ENCODE measurements at places on chromosomes 7 and 10.

- no peak for DNase-seq
Observed at GRCh38 chr7:123769371-123769770, 20.6 kb upstream of the WASL start.

- no peak for DNase-seq
Observed at GRCh38 chr10:61898435-61898778, 3.1 kb upstream of the ARID5B start.

DNA sequence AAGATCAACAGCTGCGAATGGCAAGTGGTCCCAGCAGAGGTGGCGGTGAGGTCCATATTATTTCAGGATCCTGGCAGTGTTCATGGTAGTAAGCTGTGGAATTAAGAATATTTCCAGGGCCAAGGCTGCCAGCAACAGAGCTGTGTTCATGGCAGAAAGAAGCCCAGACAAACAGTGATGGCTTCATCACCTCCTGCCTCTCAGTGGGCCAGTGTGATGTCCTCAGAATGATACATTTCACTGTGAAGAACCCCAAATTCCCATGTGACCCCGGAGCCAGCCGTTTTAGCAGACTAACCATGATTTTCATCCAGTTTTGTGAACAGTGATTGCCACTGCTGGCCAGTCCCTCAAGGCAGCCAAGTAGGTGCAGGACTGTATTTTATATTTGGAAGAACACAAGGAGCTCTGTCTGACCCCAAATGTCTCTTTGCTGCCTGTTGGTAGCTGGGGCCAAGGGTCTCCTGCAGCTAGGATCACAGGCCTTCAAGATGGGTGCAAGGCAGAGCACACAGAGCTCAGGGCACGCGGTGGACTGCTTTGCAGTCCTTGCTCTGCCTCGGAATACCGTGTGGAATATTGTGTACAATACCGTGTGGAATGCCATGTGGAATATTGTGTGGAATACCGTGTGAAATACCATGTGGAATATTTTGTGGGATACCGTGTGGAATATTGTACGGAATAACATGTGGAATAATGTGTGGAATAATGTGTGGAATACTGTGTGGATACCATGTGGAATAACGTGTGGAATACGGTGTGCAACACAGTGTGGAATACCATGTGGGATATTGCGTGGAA lies 132.3 kb upstream of the CHST15 start:
- no peak for DNase-seq

GRCh38 chr7:2037808-2038522 lies 194.8 kb downstream of the MAD1L1 start:
- no peak for DNase-seq

DNA sequence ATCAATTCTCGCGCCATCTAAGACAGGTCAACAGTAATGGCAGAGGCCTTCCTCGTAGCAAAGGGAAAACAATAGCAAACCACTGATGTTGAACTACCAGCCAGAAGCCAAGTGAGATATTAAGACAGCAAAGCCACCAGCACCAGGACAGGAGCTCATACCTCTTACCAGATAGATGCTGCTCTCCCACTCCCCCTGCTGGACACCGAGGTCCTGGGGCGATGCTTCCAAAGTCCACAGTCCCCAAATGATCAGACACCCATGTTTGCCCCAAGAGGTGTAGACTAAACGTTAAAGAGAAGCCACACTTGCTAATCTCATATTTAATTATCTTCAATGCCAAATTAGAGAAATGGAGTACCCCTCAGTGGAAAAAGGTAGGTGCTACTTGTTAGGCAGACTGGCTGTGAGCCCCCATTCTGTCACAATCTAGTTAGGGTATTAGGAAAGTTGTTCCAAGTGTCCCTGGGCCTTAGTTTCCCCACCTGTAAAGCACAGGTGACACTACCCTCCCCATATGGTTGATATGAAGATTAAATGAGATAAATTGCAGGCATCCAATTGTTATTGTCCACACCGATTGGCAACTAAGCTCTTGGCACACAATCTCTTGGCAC lies 39.9 kb downstream of the TOMM7 start:
- DNase-seq = no peak

- no peak for DNase-seq
Observed at GRCh38 chr7:30633223-30633622, 38.5 kb downstream of the GARS1 start.

DNA sequence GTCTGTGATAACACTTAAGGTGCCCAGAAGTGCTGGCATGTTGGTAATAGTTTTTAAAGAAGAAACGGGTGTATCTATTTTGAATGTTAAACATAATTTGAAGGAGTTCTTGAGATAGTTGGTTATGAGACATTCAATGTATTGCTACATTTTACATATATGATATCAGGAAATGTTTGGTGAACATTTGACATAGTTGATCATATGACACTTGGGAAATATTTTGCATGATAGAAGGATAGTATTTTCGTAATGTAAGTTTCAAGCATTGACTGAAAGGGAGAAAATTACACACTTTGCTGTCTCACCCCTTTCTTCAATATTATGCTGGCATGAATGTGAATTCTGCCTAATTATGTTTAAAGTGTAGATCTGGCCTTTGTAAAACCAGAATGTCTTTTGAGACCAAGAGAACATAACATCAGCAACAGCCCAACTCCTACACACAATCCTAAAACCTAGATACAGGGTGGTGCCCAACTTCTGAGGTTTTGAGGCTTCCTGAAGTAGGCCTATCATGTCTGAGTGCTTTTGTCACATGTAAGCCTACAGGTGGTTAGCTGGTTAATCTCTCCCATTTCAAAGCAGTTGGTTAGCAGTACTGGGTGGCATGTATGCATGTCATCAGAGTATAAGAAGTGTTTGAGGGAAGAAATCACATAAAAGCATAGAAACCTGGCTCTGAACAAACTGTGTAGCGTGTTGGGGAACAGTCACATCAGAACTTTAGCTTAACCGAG lies 2.1 kb downstream of the ADD3 start:
- DNase-seq = no peak

- peak; percentile 11 for DNase-seq
Observed at GRCh38 chr10:43200538-43201390, 62.5 kb downstream of the CSGALNACT2 start.

DNA sequence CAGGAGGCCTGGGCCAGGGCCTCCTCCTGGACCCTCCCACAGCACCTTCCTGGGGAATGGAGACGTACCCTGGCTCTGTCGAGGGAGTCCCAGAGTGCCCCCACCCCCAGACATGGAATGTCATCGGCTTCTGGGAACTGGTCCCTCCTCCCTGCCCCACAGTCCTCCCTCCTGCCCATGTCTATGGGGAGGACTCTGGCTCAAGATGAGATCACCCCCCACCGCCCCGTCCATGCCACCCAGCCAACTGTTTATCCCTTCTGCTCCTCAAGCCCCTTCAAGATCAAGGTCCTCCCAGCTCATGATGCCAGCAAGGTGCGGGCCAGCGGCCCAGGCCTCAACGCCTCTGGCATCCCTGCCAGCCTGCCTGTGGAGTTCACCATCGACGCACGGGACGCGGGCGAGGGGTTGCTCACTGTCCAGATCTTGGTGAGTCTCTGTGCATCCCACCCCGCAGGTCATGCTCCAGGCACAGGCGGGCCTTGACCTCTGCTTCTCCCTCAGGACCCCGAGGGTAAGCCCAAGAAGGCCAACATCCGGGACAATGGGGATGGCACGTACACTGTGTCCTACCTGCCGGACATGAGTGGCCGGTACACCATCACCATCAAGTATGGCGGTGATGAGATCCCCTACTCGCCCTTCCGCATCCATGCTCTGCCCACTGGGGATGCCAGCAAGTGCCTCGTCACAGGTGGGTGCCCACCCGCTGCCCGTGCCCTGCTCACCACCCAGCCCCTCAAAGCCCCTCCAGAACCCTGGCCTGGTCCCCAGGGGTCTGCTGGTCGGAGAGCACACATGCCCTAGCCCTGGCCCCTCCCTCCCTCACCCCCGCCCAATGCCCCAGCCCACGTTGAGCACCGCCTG lies 14.1 kb upstream of the ATP6V1F start:
- no peak for DNase-seq

DNA sequence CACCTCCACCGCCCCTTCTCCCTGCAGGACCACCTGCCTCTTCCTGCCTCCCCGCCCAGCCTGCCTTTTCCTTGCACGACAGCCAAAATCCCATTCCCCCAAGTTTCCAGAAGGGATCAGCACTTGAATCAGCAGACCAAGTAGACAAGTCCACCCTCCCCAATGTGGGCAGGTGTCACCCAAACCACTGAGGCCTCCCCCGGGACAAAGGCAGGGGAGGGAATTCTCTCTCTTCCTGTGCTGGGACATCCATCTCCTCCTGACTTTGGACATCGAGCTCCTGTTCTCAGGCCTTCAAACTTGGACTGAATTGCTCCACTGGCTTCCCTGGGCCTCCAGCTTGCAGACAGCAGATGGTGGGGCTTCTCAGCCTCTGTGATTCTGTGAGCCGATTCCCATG lies 21.6 kb upstream of the PSMG3 start:
- DNase-seq = no peak

DNA sequence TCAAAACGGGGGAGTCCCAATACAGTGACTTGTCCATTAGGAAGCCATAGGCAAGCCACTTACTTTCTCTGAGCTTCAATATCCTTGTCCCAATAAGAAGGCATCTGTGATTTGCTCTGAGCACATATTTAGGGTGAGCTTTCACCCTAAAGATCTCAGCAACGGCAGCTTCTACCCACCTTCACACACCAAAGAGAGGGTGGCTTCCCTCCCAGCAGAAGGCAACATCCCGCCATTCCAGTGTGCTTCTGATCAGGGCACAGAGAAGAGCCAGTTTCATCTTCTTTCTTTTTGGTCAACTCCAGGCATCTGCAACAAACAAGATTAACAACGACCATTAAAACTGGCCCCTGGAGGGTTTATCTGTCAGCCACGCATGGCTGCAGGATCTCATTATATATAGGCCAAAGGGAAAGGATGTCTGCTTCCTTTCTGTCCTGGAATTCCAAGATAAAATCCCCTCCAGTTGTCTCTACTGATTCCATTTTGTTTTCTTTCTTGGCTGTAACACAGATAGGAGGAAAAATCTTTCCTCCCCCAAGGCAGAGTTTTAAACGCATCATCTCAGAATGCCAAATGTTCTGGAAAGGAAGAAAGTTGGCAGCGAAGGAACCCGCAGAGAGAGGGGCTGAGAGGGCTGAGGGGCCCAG lies 491 bp upstream of the SH2D4B start:
- peak; percentile 26 for DNase-seq

DNA sequence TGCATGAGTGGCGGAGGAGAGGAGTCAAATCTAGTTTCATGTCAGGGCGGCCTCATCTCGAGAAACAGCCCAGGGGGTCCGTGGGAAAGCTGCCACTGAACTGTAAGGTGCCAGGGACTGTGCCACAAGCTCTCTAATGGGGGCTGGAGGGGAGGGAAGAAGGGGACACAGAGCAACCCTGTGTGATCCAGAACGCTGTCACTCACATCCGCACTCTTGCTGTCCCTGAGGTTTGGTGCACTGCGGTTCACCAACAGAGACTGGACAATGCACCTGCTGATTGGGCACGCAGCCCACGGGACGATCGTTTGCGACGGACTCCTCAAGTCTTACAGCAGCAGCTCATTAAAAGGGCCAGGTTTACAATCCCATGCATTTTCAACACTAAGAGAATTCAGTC lies 47.7 kb downstream of the AMZ1 start:
- no peak for DNase-seq

DNA sequence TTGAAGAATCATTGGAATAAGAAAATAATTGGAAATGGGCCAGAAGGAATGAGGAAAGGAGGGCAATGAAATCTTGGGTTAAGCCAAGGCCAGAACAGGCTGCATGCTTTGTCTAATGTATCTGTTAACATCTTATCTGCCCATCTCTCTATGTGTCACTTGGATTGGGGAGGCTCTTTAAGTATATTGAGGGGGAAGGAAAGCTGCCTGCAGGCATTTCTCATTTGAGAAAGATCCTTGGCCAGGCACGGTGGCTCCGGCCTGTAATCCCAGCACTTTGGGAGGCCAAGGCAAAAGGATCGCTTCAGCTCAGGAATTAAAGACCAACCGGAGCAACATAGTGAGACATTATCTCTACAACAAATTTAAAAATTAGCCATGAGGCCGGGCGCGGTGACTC lies 14.3 kb downstream of the PCBD1 start:
- no peak for DNase-seq

DNA sequence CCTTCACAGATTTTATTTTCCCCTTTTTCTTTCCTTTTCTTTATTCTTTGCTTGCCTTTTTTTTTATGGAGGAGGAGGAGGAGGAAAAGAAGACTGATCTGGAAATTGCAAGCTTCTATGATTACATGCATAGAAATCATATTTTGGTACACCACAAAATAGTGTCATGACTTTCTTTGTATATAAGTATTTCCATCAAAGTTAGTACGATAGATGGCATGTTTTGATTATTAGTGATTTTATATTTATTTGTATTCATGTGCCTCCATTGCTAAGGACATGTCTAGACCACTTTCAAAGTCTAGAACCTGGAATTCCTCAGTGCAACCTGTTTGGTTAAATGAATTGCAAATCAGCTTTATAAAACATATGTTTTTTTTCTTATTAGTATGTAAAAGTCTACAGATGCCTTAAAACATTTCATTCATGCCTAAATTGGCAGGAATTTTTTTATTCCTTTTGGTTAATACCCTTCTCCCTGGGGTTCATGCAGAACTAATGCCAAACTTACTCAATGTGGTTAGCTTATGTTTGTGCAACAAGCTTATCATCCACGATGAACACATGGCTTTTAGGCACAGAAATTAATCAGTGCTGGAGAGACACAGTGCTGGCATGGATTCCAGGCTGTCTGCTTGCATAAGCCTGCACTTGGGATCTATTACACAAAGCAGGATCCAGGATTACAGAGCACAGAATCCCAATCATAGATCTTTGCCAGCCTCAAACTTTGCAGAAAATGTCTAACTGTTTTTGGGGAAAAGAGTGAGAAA lies 213.1 kb downstream of the CHRM2 start:
- peak; percentile 90 for DNase-seq

DNA sequence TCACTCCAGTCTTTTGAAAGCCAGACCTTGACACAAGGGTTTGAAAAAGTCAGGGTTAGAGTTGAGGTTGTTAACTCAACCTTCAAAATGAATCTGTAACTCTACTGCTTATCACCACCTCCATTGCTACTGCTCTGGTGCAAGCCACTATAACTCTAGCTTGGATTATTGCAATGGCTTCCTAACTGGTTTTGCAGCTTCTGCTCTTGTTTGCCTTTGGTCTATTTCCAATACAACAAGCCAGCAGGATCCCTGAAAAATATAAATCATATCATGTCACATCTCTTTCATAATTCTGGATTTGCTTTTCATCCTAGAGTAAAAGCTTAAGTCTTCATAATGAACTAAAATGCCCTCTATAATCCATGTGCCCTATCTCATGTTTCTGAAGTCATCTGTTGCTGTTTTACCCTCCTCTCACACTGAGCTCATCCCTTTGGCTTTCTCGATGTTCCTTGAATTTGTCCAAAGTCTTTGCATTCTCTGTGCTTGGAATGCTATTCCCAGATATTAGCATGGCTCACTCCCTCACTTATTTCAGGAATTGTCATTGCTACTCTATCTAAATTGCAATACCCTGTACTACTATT lies 10.9 kb downstream of the TAS2R60 start:
- no peak for DNase-seq

DNA sequence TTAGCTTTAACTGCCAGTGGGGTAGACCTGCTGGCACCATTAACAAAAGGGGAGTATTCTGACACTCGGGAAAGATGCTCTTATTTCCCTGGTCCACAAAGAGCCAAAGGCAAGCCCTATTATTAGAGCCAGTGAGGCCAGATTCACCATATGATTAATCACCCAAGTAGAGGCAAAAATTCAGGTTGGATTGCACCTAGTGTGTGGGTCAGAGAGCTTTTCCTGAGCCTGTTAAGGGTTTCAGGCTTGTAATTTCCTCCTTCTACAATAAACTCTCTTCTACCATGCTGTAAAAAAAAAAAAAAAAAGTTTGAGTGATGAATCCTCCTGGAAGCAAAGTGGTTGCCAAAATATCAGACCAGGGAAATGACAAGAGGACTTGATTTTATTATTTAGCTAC lies 163.5 kb downstream of the MBL2 start:
- DNase-seq = no peak

All from lower leg skin (tissue), 4 donors.